ENCODE measurements at places on chromosomes 4 and X.
A peak's percentile ranks its signal among the peaks of the same experiment; 100 is the strongest.

DNA sequence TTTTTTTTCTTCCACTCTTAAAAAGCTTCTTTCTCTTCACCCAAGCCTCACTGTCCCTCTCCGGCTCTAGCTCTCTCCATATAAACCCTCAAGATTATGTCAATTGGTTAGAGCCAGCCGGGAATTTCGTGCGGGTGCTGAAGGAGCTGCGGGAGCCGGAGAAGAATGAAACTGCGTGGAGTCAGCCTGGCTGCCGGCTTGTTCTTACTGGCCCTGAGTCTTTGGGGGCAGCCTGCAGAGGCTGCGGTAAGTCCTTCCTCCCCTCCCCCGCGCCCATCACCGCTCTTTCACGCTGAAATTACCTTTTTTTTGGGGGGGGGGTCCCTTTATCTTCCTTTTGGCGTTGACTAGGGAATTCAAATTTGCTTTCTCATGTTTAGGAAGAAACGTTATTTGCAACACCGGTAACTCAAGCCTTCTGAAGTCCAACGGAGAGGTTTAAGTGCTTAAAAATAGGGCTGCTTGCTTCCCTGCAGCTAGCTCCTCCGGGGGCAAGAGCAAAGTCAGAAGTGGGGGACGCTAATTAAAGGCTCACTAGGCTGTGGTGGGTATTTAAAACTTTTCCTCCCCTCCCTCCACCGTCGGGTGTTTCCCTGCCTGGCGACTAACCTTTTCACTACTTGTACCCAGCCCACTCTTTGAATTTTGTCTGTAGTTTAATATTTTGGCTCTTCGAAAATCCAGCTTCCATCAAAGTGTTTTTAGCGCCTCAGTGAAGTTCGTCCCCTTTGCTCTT lies 491 bp downstream of the COL4A5 start:
- DNase-seq = no peak

DNA sequence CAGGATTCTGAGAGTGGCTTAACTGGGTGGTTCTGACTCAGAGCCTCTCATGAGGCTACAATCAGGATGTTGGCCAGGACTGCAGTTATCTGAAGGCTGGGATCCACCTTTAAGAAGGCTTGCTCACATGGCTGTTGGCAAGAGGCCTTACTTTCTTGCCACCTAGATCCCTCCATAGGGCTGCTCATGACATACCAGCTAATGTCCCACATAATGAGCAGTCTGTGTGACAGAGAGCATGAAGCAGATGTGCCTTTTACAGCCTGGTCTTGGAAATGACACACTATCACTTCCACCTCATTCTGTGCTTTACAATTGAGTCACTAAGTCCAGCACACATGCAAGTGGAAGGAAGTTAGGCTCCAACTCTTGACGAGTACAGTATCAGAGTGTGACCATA lies 4.3 kb upstream of the RBM3 start:
- DNase-seq = no peak

GRCh38 chr4:87566276-87566675 lies 37.1 kb upstream of the SPARCL1 start:
- no peak for DNase-seq

- no peak for DNase-seq
Measured at GRCh38 chr4:116018831-116019230, 905.4 kb upstream of the NDST4 start.

- peak; percentile 78 for DNase-seq
Measured at GRCh38 chrX:34656842-34657725, at the start of gene TMEM47. Gene TMEM47, minus strand, starts transcription at chrX:34657285. Its CDS starts 256 bp downstream, at chrX:34657029.

- no peak for DNase-seq
Measured at GRCh38 chr4:121688701-121689100, 8.1 kb downstream of the ANXA5 start.

GRCh38 chr4:35325908-35326453 lies 918.3 kb downstream of the ARAP2 start:
- DNase-seq = no peak

DNA sequence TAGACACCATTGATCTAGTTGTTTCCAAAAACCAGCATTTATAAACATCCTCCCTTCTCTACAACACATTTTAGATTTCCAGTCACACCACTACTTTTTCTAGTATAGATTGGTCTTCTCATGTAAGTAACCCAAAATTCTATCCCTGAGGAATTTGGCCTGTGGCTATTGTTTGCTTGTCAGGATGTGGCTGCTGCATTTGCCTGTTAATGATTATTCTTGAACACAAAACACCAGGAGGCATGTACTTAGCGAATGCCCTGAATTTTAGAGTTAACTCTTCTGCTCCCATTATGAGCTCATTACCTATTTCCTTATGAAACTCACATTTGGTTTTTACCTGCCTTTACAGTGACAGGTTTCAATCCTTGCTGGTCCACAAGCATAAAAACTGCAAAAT lies 102.0 kb upstream of the FSTL5 start:
- DNase-seq = no peak

GRCh38 chr4:84680956-84681355 lies 98.0 kb downstream of the CDS1 start:
- DNase-seq = no peak

- no peak for DNase-seq
Measured at GRCh38 chrX:138986866-138987265, 275.3 kb upstream of the FGF13 start.

DNA sequence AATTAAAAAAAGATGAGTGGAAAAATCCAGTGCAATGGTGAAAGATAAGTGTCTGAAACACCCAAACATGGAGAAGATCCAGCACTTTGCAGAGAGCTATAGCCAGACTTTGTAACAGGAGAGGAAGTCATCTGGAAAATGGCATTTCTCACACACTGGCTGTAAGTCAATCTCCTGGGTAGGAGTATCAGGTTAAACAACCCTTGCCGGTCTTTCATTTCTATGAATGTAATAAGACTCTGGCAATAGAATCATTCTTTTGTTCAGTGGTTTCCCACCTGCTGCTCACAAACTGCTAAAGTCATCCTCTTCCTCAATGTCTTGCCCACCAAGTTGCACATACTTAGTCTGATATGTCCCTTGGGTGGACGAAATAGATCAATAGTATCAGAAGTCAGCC lies 94.0 kb upstream of the ATP8A1 start:
- DNase-seq = no peak

GRCh38 chrX:100911731-100912130 lies 17.0 kb downstream of the XKRX start:
- no peak for DNase-seq

- DNase-seq = no peak
Measured at GRCh38 chrX:119101168-119101567, 26.4 kb downstream of the KIAA1210 start.

- no peak for DNase-seq
Measured at GRCh38 chr4:62162606-62163005, 962.5 kb downstream of the ADGRL3 start.

DNA sequence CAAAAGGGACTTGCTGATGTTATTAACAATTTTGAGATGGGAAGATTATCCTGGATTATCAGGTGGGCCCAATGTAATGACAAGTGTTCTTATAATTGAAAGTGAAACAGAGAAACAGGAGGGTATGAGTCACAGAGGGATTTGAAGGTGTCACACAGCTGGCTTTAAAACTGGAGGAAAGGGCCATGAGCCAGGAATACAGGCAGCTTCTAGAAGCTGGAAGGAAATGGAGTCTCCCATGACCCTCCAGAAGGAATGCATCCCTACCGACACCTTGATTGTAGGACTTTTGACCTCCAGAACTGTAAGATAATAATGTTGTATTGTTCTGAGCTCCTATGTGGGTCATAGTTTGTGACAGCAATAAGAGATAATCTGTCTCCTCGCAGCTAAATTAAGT lies 98.0 kb upstream of the STIM2 start:
- DNase-seq = no peak

- DNase-seq = no peak
Measured at GRCh38 chr4:156347412-156348075, 393.9 kb upstream of the CTSO start.

- DNase-seq = no peak
Measured at GRCh38 chr4:55574252-55574651, 17.8 kb downstream of the PDCL2 start.

Measured in NCI-H1930 (cell line).